ENCODE measurements at places on chromosomes 3 and 15.

DNA sequence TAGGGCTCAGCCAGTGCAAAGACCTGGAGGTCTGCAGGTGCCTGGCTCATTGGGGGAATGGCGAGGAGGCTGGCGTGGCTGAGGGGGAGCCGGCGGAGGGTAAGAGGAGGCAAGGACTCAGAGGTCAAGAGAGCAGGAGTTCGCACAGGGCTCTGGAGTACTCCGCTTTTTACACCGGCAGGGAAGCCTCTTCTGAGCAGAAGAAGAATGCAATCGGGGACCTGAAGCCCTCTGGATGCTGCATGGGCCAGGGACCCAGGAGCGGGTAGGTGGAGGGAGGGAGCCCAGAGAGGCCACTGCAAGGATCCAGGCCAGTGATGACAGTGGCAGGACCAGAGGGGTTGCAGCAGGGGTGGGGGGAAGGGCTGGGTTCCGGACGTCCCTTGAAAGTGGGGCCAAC, 70.4 kb upstream of the TAMM41 start:
- DNase-seq: no peak

GRCh38 chr15:70014860-70015490, 82.7 kb downstream of the TLE3 start:
- DNase-seq: no peak

DNA sequence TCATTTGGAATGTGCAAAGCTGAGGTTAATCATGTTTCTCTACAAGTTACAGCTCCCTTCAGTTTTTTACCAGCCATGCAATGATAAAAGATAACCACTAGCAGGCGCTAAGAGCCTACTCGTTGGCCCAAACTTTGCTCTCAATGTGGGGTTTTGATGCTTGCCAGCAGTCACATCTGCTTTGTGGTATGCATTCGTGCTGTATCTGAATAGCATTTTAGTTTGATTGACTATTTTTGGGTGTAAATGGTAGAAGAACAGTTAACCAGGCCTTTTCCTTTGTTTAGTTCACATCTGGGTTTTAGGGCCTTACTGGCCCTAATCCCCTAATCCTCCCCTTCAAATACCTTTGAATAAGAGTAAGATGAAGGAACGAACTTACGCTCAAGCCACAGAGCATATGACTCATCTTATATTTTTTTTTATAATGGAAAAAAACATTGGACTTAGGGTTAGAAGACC, 4.4 kb upstream of the CLDN11 start:
- DNase-seq: peak; percentile 87

DNA sequence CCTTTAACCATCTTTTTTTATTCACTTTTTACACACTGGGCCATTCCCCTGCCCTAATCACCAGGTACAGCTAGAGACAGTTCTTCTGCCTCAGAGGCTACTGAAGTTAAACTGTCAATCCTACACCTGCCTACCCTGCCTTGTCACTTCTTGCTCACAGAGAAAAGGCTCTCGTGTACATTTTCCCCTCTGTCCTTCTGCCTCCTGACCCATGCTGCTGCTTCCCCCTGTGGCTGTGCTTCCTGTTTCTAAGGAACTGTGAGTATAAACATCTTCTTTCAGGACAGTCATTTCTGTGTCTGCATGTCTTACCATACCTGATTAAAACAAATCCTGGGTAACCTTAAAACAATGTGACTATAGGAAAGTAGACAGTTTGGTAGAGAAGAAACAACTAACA, 236.4 kb upstream of the MRPL3 start:
- DNase-seq: no peak

GRCh38 chr3:73573204-73573603, 51.5 kb downstream of the PDZRN3 start:
- DNase-seq: no peak

GRCh38 chr3:182716114-182716688, 77.1 kb upstream of the ATP11B start:
- no peak for DNase-seq

DNA sequence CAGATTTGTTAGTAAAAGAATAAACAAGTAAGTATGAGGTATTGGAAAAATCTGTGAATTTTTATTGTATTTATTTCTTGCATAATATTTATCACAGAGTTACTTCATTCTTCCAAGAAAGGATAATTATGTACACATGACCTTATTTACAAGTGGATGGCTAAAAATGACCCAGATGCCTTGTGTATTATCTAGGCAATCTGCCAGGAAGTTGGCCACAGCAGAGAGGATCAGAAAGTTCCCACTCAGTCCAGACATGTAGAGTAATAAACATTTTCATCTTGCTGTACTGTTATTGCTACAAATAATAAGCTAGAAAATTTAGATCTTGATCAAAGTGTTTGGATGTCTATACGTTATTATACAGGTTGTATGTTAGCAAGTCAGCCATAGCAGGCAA, 317.1 kb downstream of the EPHA6 start:
- DNase-seq: no peak

GRCh38 chr3:184508938-184509337, 52.6 kb upstream of the EPHB3 start:
- DNase-seq: no peak

DNA sequence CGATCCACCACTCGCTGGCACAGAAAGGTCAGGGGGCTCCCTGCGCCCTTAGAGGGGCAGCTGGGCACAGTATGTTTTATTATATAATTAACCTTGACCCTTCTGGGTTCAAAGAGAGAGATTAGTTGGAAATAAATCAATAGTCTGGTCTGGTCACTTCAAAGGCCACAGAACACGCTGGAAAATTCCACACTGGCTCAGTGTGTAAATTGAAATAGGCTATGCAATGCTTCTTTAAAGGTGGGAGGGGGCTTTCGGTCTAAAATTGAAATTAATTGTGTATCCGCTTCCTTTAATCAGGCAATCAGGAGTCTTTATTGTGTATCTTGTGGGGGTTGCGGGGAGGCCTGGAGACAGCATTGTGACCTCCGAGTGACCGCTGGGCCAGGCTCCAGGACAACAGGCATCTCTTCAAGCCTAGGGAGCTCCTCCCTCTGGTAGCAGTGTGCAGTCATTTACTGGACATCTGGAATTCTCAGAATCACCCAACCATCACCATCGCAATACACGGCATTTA, 8.0 kb downstream of the RNU5B-1 start:
- DNase-seq: no peak

- DNase-seq: peak; percentile 40
Measured at GRCh38 chr3:189360291-189360690, 188.5 kb downstream of the TPRG1 start.

- peak; percentile 34 for DNase-seq
Measured at GRCh38 chr3:131907796-131908195, 127.0 kb downstream of the CPNE4 start.

- DNase-seq: no peak
Measured at GRCh38 chr3:132504375-132504933, 87.2 kb downstream of the DNAJC13 start.

- peak; percentile 94 for DNase-seq
Measured at GRCh38 chr15:75647370-75648155, at the start of gene SNX33. SNX33 (plus strand) TSS chr15:75647912; CDS start chr15:75649103, 1,191 bp downstream.

GRCh38 chr3:52017586-52017985, 21.9 kb upstream of the RPL29 start:
- no peak for DNase-seq

- DNase-seq: no peak
Measured at GRCh38 chr3:185767002-185767688, 57.7 kb downstream of the IGF2BP2 start.

- DNase-seq: no peak
Measured at GRCh38 chr3:130973406-130973805, 53.2 kb downstream of the ASTE1 start.

- peak; percentile 69 for DNase-seq
Measured at GRCh38 chr3:129121016-129121791, 400 bp downstream of the RAB43 start.

GRCh38 chr15:50943638-50944037, 35.2 kb downstream of the AP4E1 start:
- DNase-seq: no peak
